Left lung (tissue), 14 donors: ENCODE measurements at places on chromosomes 3 and 15. TPM values are rescaled to one million over a fixed set of nuclear protein-coding genes. Genes with fewer than 3 reads are reported as not detected.

Gene LMCD1
- total RNA-seq, result 84.8 TPM

Gene CPNE9
- not detected for total RNA-seq

Gene DNAH12
- 4.9 TPM for total RNA-seq

Gene TCTA
- 41.5 TPM for total RNA-seq

Gene CMTM8
- 20.0 TPM for total RNA-seq

Gene ACKR2
- 2.5 TPM for total RNA-seq

Gene NIT2
- total RNA-seq, result 30.8 TPM

Gene ERICH6
- total RNA-seq, result not detected
